ENCODE measurements at places on chromosomes 2 and 18. TPM values are rescaled to one million over a fixed set of nuclear protein-coding genes. Genes with fewer than 3 reads are reported as not detected.

The DSG1 gene
- 0.69 TPM for polyA plus RNA-seq

The FAP gene
- polyA plus RNA-seq: 0.10 TPM

DNA sequence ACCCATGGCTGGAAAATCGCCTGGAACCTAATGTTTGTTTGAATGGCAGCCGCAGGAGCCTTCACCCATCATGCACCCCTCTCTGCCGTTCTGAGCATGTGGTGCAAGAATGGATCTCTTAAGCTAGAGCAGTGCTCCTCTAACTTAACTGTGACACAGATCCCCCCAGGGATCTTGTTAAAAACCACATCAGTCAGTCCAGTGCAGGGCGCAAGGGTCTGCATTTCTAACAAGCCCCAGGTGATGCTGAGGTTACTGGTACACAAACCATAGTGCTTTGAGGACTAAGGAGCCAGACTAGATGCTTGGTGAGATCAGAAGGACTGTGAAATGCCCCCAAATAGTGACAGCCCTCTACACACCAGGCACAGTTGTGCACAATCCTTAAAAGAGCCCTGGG is 87.1 kb upstream of the KCTD1 start:
- no peak overlapping the region for H3K27ac ChIP-seq
- H3K4me3 ChIP-seq: no peak overlapping the region
- no peaks in the 10 kb centered on the region for H3K27me3 ChIP-seq
- no peaks in the 10 kb centered on the region for H3K36me3 ChIP-seq

DNA sequence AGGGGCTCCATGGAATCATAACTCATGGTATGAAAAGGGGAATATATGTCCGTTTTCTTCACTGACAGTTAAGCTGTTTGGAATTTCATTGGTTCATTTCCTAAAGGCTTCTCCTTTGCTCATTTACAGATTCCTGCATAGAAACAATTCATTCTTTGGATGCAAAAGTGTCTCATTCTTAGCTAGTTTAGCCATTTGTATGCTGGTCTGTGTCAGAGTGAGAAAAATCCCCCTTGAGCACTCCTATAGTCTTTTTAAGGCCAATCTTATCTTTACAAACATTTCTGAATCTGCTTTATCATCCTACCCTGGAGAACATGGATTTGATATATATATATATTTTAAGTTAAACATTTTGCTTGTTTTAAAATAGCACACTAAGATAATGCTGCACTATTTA is 1260.9 kb upstream of the NRXN1 start:
- no peak overlapping the region for H3K4me3 ChIP-seq
- no peaks in the 10 kb centered on the region for H3K36me3 ChIP-seq
- no peaks in the 10 kb centered on the region for H3K27me3 ChIP-seq
- no peak overlapping the region for H3K27ac ChIP-seq
- no peak for DNase-seq

All from liver (tissue), 10 donors.